Right ventricle myocardium inferior (tissue), 1 donor: ENCODE measurements at places on chromosomes 5 and 9. TPM values are rescaled to one million over a fixed set of nuclear protein-coding genes. Genes with fewer than 3 reads are reported as not detected.

The CBY3 gene
- total RNA-seq, result not detected

GRCh38 chr9:96448546-96449170 lies 1.3 kb upstream of the HABP4 start:
- DNase-seq, result no peak

DNA sequence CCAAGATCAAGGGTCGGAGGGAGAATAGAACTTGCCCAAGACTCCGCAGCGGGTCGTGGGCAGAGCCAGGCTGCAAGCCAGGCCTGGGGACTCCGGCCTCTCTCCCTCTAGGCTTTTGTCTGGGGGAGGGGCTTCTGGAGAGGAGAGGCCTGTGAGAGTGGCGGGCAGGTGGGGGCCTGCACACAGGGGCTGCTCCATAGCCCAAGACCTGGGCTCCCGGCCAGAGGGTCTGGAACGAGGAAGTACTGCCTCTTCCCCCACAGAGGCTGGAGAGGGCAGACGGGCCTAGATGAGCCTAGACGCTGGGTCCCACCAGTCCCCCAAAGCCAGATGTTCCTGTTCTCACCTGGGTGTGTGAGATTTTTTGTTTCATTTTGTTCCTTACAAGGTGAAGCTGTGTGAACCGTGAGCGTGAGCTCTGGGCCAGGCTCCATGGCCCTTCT lies 5.2 kb upstream of the ST6GALNAC6 start:
- DNase-seq, result peak; percentile 70

DNA sequence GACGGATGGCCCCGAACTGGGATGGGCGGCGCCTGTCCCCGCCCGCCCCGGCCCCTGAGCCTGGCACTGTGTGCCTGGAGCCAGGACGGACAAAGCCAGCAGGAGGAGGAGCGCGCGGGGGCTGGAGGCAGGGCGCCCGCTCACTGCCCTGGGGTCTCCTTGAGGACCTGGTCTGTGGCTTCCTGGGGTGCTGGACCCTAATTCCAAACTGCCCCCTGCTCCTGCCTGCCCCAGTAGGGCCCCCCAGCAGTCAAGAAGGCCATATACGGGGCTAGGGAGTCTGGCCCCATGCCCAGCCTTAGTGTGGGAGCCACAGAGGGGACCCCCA lies 29.2 kb upstream of the RXRA start:
- peak; percentile 20 for DNase-seq

DNA sequence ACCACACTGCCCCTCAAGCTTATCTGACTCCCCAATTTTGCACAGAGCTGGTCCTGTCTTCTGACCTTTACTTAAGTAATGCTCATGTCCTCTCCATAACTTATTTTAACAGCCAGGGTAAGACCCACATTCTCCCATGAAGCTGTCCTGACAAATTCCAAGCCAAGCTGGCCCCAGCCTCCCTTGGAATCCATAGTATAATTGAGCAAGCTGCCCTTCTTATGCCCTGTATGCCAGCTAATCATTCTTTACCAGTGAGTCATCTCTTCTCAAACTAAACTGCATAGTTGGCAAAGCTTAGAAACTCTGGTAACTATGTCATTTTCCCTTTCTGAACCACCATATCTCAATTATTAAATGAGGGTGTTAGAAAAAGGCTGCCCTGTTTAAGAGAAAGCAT lies 92.4 kb downstream of the NFIB start:
- no peak for DNase-seq

GRCh38 chr5:78397831-78398230 lies 37.4 kb downstream of the SCAMP1 start:
- no peak for DNase-seq

GRCh38 chr5:127426661-127427060 lies 90.8 kb upstream of the PRRC1 start:
- no peak for DNase-seq

GRCh38 chr5:122129306-122129705 lies at the start of gene ZNF474:
Gene ZNF474 (plus strand): TSS chr5:122129546. CDS start chr5:122151991, 22,445 bp downstream.
- DNase-seq, result no peak

DNA sequence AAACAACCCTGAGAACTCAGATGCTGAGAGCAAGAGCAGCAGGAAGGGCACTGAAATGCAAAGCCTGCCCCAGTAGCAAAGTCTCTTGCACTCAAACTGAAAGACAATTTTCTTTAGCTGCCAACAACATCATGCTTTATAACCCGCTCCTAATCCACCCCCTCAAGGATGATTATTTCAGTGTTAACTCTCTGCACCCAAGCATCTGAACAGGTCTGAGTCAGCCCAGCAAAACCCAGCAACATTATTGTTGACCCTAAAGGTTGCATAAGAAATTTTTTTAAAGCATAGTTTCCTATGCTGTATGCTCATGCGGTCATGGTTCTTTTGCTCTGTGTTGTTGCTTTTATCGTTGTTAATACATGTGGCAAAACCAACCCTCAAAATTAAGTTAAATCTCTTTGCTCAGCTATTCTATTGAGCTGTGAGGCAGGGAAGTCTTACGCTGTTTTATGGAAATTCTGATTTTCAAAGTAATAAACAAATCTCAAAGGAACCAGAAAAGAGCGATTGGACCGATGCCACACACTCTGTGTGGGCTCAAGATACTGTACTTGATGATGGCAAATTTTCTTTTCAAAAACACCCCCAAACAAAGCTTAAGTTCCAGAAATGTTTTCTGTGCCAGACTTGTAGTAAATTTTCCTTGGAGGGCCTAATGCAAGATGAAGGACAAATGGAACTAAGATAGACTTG lies 440.6 kb upstream of the MPDZ start:
- no peak for DNase-seq

The HTR1A gene
- not detected for total RNA-seq

- DNase-seq, result no peak
These were observed 483.0 kb downstream of the KDM4C start for GRCh38 chr9:7240569-7241311.

- DNase-seq, result no peak
These were observed 109.0 kb upstream of the PCAT7 start for GRCh38 chr9:94445863-94446262.

The RHOBTB3 gene
- total RNA-seq, result 76.5 TPM

- DNase-seq, result no peak
These were observed 162.1 kb upstream of the TSLP start for GRCh38 chr5:110909415-110909814.

DNA sequence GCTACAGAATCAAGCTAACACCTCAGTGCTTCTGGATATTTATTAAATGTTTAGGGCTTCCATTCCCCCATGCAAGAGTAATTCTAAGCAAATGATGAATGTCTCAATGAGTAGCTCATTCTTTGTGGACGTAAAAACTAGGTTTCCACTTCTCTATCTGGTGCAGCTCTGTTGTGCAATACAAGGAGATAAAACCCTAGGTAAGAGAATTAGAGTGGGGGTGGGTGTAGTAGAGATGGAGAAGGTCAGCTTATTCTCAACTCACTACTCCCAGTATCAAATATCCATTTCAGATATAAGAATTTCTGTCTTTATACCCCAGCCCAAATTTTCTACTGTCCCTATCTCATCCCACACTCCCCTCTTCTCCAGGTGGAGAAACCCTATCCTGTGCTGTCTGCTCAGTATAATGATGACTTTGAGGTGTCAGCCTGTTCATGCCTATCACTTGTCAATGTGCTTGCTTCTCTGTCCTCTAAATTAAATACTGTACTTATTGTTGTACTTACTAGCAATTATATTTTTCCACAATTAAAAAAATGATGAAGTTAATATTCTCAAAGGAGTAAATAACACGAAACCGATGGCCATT lies 4.3 kb upstream of the FYB1 start:
- DNase-seq, result no peak

DNA sequence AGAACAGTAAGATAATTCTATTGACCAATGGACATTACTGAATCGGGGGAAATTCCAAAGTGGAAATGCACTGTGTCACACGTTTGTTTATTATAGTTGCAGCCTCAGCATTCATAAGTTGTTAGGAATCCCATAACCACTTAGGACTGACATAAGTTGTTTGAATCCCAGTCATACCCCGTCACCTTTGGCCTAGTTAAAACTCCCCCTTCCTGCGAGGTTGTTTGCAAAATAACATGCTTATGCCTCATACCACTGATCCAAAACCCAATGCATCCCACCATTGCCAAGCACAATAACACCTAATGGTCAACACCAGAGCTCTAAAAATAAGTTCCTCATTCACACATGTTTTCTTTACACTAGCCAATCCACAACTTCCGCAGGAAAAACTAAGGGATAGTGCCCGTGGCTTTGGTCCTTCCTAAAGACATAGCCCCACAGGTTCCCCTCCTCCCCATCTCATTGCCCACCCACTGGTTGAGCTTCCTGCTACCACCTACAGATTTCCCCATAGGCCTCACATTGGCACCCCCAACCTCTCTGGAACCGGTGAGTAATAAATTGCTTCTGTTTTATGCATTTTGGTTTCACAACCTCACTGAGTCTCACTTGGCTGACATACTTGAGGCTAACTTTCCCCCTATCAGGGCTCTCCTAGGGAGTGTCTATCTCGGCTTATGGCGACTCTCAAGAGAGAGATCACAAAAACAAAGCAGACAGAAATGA lies 42.3 kb upstream of the MUSK start:
- no peak for DNase-seq
